ENCODE measurements at places on chromosomes 12 and 14.

- DNase-seq = no peak
Observed at GRCh38 chr12:113477171-113477841, 5.6 kb upstream of the LHX5 start.

GRCh38 chr14:53516261-53516774, 363.2 kb upstream of the DDHD1 start:
- peak; percentile 65 for DNase-seq

DNA sequence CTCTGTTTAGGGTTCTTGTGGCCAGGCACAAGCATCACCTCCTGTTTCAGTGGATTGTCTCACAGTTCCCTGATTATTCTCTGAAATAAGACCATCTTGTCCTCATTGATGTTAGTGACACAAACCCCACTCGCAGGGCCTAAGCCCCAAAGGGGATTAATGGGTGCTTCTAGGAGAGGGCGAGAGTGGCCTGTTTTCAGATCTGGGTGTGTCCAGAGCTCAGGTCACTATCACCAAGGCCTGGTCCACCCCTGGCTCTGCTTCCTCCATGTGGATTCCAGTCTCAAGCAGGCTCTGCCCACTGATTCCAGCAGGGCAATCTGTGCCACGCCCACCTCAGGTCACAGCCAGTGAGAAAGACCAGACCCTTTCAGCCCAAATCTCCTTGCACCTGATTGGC, 361.9 kb downstream of the ADGRD1 start:
- DNase-seq = no peak

- DNase-seq = no peak
Observed at GRCh38 chr12:85392508-85392907, 112.5 kb downstream of the ALX1 start.

DNA sequence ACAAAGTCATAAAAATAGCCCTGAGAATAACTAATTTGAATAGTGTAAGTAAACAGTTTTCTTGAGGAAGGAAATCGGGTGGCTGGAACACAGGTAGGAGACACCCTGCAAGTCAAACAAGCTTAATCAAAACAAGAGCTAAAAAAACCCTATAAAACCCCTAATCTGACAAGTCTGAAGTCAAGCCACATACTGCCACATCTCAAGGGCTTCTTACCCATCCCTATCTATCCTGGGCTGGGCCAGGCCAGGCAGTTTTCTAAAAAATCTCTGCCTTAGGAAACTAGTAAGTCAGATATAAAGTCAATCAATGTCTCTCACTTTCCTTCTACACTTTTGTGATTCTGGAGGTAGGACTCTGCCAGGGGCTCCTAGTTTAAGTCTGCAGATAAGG, 15.3 kb downstream of the UBE2N start:
- no peak for DNase-seq

- no peak for DNase-seq
Observed at GRCh38 chr12:75974323-75975187, 57.0 kb downstream of the PHLDA1 start.

Data from foreskin fibroblast (primary cell).